SW480 (cell line): ENCODE measurements at places on chromosomes 3 and 15.
A peak's percentile ranks its signal among the peaks of the same experiment; 100 is the strongest.

GRCh38 chr3:50737906-50738598 lies 63.3 kb downstream of the DOCK3 start:
- DNase-seq: no peak

DNA sequence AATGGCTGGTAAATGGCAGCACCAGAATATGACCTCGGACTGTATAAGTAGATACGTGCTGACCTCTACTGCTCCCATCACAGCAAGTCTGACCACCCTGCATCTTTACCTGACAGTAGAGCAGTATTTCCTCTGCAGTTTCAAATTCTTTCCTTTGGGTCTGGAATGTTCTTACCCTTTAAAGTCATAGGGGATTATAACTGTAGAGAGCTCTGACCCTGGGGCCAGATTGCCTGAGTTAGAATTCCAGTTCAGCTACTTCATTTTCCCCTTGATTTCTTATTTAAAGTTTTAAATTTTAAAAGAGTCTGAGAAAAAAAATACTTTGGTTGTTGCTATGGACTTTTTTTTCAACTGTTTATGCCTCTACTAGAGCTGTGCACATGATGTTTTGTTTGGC lies 237.7 kb downstream of the NR1D2 start:
- DNase-seq: no peak

DNA sequence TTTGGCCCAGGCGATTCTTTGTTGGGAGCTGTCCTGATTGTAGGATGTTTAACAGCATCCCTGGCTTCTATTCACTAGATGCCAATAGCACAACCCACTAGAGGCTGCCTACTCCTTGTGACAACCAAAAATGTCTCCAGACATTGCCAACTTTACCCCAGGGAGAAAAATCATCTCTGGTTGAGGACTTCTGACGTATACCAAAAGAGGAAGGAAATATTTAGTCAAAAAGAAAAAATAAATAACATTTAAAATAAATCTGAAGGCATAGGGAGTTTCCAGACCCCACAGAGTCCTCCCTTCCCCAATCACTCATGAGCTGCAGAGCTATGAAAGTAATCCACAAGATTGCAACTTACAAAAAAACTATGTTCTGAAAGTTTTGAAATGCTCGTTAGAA lies 61.0 kb downstream of the MECOM start:
- DNase-seq: no peak

GRCh38 chr3:11495948-11496557 lies 147.7 kb downstream of the VGLL4 start:
- DNase-seq: no peak

GRCh38 chr15:70196372-70197316 lies 98.9 kb upstream of the TLE3 start:
- DNase-seq: peak; percentile 94

DNA sequence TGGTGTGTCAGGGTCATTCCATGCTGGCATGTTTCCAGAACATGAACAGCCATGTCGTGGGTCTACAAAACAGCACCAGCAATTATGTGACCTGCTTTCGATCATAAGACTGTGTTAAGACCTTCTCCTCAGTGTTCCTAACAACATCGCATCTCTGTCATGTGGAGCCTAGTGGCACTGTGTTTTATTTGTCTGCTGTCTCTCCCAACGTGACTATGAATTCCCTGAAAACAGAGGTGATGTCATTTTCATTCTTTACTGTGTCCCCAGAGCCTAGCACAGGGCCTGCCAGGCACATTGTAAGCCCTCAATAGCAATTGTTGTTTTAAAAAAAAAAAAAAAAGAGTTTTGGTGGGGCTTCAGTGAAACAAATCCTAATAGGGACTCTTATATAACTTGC lies 94.2 kb upstream of the IL12A start:
- DNase-seq: no peak

GRCh38 chr3:195729476-195730251 lies 8.9 kb downstream of the MUC20 start:
- no peak for DNase-seq

GRCh38 chr3:193207290-193208273 lies 33.4 kb upstream of the PLAAT1 start:
- no peak for DNase-seq

GRCh38 chr3:9105421-9105820 lies 142.1 kb upstream of the RAD18 start:
- DNase-seq: no peak

DNA sequence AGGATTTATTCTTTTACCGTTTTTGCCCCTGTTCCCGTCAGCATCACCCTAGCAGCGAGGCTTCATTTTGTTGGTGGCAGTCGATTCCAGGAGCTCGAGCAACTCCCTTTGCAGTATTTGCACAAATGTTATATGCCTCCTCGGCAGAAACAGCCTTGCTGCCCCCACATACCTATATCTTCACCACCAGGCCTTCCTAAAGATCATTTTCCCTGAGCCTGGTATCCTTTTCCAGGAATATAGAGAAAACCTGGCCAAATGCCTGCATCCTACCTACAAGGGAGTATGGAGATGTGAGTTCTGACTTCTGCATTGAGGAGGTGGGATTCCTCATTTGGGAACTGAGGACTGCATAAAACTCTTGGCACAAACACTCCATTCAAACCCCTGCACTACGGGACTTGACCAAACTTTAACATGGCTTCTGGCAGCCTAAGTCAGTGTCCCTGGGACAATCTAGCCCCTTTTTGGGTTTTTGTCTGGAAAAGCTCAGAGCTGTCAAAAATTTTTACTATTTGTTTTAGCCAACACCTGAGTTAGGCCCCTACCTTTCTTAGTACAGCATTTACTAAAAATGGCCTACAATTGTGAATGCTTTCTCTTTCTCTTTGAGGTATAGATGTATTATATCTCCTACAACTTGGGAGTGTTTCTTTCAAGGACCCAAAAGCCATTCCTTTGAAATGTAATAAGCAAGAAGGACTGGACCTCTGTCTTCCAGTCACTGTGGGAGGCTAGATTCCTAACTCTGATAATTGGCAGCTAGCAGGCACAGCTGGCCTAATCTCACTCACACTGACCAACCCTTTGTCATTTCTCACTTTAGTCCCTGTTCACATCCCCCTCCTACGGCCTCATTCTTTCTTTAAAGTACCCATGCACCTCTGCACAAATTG lies 12.1 kb upstream of the UBE2Q2 start:
- DNase-seq: no peak

DNA sequence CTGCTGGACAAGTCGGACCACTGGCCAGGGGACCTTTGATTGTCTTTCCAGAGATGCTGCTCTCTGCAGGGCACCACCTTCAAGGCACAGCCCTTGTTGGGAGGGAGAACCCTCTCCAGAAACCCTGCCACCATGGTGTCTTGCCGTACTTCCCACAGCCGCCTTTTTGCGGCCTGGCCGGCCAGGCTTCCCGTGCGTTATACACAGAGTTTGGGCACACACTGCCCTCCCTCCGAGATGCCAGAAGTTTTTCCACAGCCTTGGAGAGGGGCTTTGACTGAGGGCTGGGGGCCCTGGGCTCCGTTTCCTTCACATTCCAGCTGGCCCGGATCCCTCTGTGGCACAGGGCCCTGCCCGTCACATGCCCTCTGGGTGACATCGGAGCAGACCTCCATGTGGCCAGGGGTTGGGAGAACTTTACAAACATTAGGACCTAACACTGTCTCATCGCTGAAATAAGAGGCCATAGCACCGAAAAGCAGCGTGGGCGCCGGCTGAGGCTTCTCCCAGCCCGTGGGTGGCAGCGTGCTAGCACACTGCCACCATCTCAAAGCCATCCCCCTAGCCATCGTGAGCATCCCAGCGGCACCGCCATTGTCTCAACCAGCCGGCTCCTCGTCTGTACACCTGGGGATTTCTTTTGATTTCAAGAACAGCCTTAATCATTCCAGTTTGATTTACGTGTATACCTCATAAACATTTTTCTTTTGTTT lies 6.3 kb upstream of the APEH start:
- no peak for DNase-seq

GRCh38 chr3:72322264-72322976 lies 525.8 kb downstream of the SHQ1 start:
- DNase-seq: no peak

- DNase-seq: no peak
These were observed 37.7 kb downstream of the PCSK6 start for GRCh38 chr15:101451846-101452245.

GRCh38 chr3:185807445-185808068 lies 17.3 kb downstream of the IGF2BP2 start:
- DNase-seq: peak; percentile 79

GRCh38 chr15:56963710-56964109 lies 45.3 kb downstream of the TCF12 start:
- DNase-seq: no peak

DNA sequence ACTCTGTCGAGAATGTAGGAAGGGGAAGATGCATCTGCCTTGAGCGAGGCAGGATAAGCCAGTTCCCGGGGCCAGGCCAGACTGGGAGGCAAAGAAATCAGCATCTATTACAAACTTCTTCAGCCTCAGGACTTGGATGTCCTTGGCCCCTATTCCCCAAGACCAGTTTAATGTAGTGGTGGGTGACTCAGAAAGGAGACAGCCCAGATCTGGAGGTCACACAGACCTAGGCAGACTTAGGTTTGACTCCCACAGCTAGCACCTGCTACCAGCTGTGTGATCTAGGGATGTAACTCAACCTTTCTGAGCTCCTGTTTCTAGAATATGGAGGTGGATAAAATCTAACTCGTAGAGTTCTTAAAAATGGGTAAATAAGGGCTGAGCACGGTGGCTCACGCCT lies 409.5 kb upstream of the PROK2 start:
- DNase-seq: no peak

DNA sequence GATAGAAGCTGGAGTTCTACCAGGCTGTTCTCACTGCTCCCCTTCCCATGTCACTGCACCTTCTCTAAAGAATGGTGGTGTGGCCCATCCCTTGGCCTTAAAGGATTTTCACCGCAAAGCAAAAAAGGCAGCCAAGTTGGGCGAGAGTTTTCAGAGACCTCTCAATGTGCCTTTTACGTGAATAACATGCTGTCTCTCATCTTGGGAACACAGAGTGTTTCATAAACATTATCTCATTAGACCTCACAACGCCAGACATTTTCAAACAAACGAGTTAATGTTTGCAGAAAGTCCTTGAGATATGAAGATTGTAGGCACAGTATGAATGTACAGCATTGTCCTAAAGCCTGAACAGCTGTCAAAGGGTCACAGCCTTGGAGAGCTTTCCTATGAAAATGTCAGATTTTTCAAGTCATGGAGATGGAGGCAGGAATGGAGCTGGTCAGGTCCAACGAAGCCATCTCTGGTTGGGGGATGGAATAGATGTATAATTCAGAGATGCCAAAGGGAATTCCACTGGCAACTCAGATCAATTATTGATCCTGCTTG lies 21.3 kb downstream of the TM4SF1 start:
- no peak for DNase-seq

- no peak for DNase-seq
These were observed 293.5 kb upstream of the SUCLG2 start for GRCh38 chr3:67947808-67948508.

DNA sequence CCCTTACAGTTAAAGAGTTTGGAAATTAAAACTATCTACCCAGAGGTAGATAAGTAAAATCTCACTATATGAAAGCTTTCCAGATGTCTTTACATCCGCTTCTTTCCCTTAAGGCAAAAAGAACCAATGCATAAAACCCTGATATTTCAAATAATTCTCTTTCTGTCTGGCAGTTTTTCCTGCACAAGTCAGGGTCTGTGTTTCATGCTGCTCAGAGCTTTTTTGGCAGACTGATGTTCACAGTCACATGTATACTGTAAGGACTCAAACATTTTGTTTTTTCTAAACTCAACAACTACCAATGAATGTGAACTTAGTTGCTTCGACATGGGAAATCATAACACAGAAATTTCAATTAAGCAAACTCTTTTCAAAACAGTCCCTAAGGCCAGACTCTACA lies 988.4 kb downstream of the EPHA3 start:
- no peak for DNase-seq

DNA sequence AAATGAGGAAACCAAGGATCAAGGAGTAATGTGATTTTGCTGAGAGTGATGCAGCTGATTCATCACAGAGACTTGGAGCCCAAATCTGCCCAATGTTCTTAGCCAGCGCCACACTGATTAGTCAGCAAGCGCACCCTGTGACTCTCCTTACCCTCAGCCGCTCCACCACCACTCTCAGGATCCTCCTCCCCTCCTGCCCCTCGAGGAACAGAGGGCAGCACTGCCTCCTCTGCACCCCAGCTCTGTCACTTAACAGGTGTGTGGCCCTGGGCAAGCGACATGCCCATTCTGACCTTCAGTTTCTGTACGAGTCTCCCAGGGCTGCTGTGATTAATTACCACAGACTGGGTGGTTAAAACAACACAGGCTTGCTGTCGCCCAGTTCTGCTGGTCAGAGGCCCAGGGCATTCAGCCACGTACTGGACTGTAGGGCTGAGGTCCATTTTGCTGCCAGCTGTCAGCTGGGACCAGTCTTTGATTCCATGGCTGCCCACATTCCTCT lies 36.1 kb upstream of the HRH1 start:
- DNase-seq: no peak

DNA sequence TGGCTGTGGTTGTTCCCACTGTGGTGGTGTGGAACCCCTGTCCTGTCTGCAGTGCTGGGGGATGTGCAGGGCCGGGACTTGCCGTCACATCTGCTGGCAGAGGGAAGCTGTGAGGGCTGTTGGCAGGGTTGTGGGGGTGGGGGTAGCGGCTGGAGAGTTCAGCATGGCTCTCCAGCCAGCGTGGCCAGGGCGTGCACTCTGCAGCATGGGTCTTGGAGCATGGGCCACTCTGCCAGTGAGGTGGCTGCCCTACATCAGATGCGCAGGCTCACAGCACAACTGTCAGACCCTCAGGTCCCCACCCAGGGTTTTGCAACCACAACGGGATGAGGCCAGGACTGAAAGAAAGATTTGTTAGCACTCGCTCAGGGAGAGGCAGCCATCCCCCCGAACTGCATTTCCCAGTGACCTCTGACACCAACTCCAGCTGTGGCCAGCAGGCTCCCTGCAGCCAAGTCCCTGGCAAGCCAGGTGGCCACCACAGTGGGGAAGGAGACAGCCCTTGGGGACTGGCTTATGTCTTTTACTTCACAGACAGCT lies 237.7 kb upstream of the LYSMD4 start:
- DNase-seq: no peak

DNA sequence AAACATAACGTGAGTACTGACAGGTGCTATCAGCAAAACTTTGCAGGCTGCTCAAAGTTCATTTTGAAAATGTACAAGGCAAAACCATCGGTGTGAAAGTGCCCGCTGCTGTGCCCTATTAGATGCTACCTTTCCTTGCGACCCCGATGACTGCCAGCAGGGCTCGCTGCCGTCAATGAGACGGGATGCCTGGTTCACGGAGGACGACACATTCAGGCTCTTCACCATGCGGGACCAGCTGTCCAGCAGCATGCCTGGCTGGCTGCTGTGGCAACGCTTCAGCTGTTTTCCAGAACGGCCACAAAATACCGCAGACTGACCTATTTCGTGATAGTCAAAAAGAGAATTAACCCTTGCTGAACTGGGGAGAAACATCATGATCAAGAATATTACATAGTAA lies 92.7 kb upstream of the OCA2 start:
- DNase-seq: no peak

- no peak for DNase-seq
These were observed 95.7 kb downstream of the ANO10 start for GRCh38 chr3:43525941-43526607.

GRCh38 chr15:70474471-70475406 lies 288.6 kb downstream of the UACA start:
- DNase-seq: peak; percentile 84

- peak; percentile 66 for DNase-seq
These were observed 81.6 kb downstream of the HERC1 start for GRCh38 chr15:63752075-63752684.

GRCh38 chr3:179528772-179529171 lies 34.0 kb upstream of the ACTL6A start:
- no peak for DNase-seq

- DNase-seq: no peak
These were observed 347.8 kb downstream of the TBC1D5 start for GRCh38 chr3:17394541-17395155.
